Activated CD4-positive, alpha-beta memory T cell treated with anti-CD3 and anti-CD28 coated beads, Interleukin-2, amount 10 ng/mL, durations not matched to agents 7 days and 5 days (primary cell): ENCODE measurements at places on chromosomes 16 and 17. TPM values are rescaled to one million over a fixed set of nuclear protein-coding genes. Genes with fewer than 3 reads are reported as not detected.

GRCh38 chr17:8004899-8005298 lies 2.5 kb downstream of the GUCY2D start:
- no peaks in the 10 kb centered on the region for H3K36me3 ChIP-seq
- peaks cover 5% of the 10 kb centered on the region for H3K4me1 ChIP-seq
- H3K4me3 ChIP-seq: no peak overlapping the region
- H3K27me3 ChIP-seq: peaks cover 35% of the 10 kb centered on the region

- H3K36me3 ChIP-seq: no peaks in the 10 kb centered on the region
- no peak for DNase-seq
- H3K4me3 ChIP-seq: no peak overlapping the region
- H3K4me1 ChIP-seq: no peaks in the 10 kb centered on the region
- no peaks in the 10 kb centered on the region for H3K27me3 ChIP-seq
Measured at GRCh38 chr16:35525979-35526590, 2066.7 kb downstream of the TP53TG3F start.

DNA sequence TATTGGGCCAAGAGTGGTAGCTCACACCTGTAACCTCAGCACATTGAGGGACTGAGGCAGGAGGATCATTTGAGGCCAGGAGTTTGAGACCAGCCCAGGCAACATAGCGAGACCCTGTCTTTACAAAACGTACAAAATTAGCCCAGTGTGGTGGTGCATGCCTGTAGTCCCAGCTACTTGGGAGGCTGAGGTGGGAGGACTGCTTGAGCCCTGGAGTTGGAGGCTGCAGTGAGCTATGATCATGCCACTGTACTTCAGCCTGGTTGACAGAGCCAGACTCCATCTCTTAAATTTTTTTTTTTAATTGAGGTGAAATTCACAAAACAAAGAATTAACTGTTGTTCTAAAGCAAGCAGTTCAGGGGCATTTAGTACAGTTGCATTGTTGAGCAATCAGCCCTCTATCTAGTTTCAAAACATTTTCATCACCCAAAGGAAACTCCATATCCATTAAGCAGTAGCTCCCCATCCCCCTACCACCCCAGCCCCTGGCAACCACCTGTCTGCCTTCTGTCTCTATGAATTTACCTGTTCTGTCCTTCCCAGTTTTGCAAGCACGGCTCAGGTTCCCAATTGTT lies 15.6 kb downstream of the SNX29 start:
- no peak overlapping the region for H3K4me3 ChIP-seq
- no peak for DNase-seq
- no peaks in the 10 kb centered on the region for H3K36me3 ChIP-seq
- H3K27ac ChIP-seq: no peak overlapping the region
- H3K27me3 ChIP-seq: no peaks in the 10 kb centered on the region

DNA sequence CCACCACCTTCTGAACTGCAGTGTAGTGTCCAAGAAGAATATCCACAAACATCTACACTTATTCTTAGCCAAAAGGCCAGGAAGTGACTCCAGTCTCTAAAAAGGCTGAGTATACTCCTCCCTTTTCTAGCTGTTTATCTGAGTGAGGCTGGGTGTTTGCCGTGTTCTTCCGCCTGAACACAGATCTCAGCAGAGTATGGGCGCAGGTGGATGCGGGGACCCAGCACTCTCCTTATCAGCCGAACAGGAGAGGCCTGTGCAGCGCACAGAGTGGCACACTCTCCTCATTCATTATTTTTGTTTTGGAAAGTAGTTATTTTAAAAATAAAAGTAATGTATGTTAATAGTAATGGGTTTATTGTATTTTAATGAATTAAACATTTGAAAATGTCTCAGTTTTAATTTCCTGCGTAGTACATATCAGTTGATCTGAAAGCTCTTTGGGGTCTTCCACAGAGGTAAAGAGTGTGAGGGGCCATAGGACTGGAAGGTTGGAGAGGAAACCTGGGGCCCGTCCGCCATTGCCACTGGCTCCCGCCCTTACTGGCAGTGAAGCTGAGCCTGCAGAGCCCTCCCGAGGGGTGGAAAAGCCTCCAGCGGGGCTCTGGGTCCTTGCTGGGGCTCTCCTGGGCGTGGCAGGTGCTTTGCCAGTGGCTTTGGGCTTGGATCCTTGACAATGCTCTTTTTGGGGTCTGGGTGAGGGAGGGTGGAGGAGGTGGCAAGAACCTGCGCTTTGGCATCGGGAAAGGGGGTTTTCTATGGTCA lies 53.8 kb downstream of the PDPK1 start:
- H3K27ac ChIP-seq: no peak overlapping the region
- H3K4me3 ChIP-seq: no peak overlapping the region
- no peak for DNase-seq
- H3K36me3 ChIP-seq: peaks cover 43% of the 10 kb centered on the region

- no peak overlapping the region for H3K4me3 ChIP-seq
- H3K4me1 ChIP-seq: peaks cover 16% of the 10 kb centered on the region
- H3K27ac ChIP-seq: no peak overlapping the region
- peak; percentile 23 for DNase-seq
Measured at GRCh38 chr17:58710948-58711552, 18.6 kb downstream of the RAD51C start.

GRCh38 chr16:76335180-76335974 lies 58.2 kb downstream of the CNTNAP4 start:
- H3K4me1 ChIP-seq: no peaks in the 10 kb centered on the region
- H3K27me3 ChIP-seq: no peaks in the 10 kb centered on the region
- no peak overlapping the region for H3K4me3 ChIP-seq
- DNase-seq: no peak
- H3K27ac ChIP-seq: no peak overlapping the region

GRCh38 chr17:57605675-57606105 lies 139.4 kb downstream of the CCDC182 start:
- peaks cover 75% of the 10 kb centered on the region for H3K4me1 ChIP-seq
- peaks cover 11% of the 10 kb centered on the region for H3K36me3 ChIP-seq
- peak overlapping the region; percentile 33 for H3K4me3 ChIP-seq
- no peaks in the 10 kb centered on the region for H3K27me3 ChIP-seq
- DNase-seq: no peak
- H3K27ac ChIP-seq: peak overlapping the region; percentile 96

The KRT39 gene
- not detected for total RNA-seq

The TBC1D3C gene
- not detected for total RNA-seq

GRCh38 chr16:17299790-17300189 lies 171.0 kb downstream of the XYLT1 start:
- H3K27ac ChIP-seq: no peak overlapping the region
- H3K27me3 ChIP-seq: no peaks in the 10 kb centered on the region
- no peak for DNase-seq
- H3K4me3 ChIP-seq: no peak overlapping the region
- H3K4me1 ChIP-seq: peaks cover 15% of the 10 kb centered on the region

DNA sequence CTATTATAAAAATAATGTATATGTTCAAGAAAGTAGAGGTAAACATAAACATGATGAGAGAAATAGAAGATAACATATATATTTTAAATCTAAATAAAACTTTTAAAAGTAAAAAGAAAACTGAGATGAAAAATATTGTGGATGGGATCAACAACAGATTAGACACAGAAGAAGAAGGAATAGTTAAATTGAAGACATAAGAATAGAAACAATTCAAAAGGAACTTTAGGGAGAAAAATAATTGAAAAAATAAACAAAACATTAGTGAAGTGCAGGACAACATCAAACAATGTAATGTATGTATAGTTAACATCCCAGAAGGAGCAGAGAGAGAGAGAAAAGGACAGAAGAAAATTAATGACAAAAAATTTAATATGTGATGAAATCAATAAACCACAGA lies 228.1 kb upstream of the TNRC6C start:
- no peaks in the 10 kb centered on the region for H3K36me3 ChIP-seq
- DNase-seq: no peak
- no peak overlapping the region for H3K27ac ChIP-seq
- H3K4me3 ChIP-seq: no peak overlapping the region
- H3K27me3 ChIP-seq: peaks cover 41% of the 10 kb centered on the region
- H3K4me1 ChIP-seq: peaks cover 3% of the 10 kb centered on the region

- H3K27ac ChIP-seq: no peak overlapping the region
- no peaks in the 10 kb centered on the region for H3K27me3 ChIP-seq
- peaks cover 46% of the 10 kb centered on the region for H3K36me3 ChIP-seq
- H3K4me3 ChIP-seq: no peak overlapping the region
- DNase-seq: no peak
Measured at GRCh38 chr16:16005721-16006120, 56.3 kb downstream of the ABCC1 start.

The KRT27 gene
- not detected for total RNA-seq

The TEDC2 gene
- 13.9 TPM for total RNA-seq

The TEKT3 gene
- total RNA-seq: 0.25 TPM
